ENCODE measurements at places on chromosomes 11 and 22.

DNA sequence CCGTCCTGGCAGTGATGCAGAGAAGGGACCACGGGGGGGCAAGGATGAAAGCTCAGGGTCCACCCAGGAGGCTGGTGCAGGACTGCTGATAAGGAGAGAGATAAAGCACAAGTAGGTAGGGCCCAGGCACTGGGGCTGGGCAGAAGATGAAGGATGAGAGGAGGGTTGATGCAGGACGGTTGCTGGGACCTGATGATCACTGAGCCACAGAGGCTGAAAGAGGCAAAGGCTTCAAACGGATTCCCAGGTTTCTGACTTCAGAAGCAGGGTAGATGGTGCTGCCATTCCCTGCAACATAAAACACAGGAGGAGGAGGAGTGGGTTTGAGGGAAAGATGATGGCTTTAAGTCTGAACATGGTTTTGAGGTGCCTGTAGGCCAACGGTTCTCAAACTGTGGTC lies 148.5 kb downstream of the TTC17 start:
- no peak for DNase-seq

GRCh38 chr11:32005786-32006416 lies 85.0 kb upstream of the RCN1 start:
- DNase-seq = no peak

- no peak for DNase-seq
These were observed 525.1 kb downstream of the BRD1 start for GRCh38 chr22:49302530-49302929.

DNA sequence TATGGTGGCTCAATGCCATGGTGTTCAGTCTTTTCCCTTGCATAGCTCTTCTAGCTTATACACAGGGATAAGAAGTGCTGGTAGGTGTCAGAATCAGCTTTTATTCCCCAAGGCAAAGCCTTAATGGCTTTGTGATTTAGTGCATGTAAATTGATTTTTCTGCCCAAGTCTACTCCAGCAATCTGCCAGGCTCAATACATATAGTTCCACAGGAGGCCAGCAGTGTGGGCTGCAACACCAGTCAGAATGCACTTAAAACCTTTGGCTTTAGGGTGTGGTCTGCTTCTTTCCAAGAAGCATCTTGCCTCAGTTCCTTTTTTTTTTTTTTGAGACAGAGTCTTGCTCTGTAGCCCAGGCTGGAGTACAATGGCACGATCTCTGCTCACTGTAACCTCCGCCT lies 14.5 kb upstream of the CAPRIN1 start:
- DNase-seq = no peak

DNA sequence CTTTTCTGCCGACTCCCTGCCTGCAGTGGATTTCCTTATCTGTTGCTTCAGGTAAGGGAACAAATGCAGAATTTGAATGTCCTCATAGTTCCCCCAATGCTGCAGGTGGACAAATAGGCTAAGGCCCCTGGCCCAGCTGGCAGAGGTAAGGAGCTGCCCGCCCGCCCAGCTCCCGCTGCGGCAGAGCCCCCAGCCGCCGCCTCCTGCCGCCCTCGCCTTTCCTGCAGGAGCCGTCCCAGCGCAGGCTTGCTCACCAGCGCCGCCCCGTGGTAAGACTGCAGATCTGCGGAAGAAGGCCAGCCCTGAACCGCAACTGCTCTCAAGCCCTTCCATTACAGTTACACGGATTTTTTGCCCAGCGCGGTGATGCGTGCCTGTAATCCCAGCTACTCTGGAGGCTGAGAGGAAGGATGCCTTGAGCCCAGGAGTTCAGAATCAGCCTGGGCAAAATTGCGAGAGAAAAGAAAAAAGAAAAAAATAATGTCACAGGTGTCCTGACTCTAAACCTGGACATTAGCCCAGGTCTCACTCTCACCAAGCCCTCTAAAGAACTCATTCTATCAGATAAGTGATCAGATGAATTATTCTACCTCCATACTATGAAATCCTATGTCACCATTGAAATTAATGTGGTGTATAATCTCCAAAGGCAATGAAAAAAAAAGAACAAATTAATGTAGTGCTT lies 51.2 kb upstream of the EMID1 start:
- DNase-seq = peak; percentile 26

DNA sequence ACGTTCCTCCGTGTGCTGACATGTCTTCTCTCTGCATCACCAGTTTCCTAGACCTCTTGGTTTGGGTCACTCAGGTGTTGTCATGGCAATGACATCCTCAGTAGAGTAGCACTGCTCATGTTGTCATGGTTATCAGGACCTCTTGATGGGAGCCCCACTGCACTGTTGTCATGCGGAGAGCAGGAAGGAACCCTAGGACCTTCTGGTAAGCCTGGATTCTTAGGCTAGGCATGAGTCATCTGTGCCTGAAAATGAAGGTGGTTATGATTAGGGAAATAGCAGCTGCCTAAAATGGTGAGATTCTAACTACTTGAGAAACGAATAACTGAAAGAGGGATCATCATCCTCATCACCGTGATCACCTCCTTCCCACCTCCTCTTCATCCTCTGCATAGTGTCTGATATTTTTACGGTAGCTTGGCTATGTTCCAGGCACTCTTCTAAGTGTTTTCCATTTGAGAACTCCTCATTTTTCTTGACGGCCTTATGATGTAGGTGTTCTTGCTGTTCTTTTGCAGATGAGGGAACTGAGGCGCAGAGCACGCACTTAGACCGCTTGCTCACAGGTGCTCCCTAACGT lies 858.4 kb downstream of the NTM start:
- no peak for DNase-seq

- DNase-seq = no peak
These were observed 4.3 kb downstream of the KIRREL3 start for GRCh38 chr11:126996036-126996804.

DNA sequence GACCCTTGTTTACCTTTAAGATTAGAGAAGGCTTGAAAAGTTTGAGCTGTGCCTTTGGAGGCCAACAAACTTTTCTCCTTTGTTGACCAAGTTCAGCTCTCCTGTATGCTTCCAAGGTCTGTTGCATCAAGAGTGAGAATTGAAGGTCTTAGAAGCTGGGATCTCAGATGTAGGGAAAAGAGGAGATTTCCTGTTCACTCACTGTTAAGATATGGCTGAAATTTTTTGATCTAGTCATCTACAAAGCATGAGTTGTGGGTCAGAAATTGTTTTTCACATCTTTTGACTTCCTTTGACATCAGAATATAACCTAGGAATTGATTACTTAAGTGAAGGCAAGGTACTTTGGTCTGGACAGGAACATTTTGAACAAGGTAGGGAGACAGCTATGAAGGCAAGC lies 12.1 kb downstream of the OR51B4 start:
- DNase-seq = no peak

GRCh38 chr11:119370486-119371046 lies 10.9 kb downstream of the USP2 start:
- DNase-seq = no peak

DNA sequence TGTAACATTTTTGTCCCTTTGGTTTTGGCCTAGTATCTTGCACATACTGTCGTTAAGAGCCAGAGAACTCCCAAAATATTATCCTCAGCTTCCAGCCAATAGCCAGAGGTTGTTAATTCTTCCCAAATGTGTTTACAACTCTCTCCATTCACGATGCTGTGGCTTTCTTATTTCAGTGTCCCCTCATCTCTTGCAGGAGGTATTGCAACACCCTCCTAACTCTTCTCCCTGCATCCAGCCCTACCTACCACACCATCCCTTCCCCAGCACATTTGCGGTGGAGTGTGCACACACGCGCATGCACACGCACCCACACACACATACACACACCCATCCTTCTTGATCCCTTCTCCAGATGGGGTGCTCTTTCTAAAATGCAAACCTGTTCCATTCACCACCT lies 75.6 kb upstream of the LMO2 start:
- DNase-seq = no peak
